Colonic mucosa (tissue), 4 donors: ENCODE measurements at places on chromosomes 7 and 10.

GRCh38 chr10:9743639-9744038 lies 1274.0 kb upstream of the CELF2 start:
- H3K4me1 ChIP-seq = no peaks in the 10 kb centered on the region
- no peak overlapping the region for H3K27ac ChIP-seq
- no peak overlapping the region for H3K4me3 ChIP-seq
- H3K36me3 ChIP-seq = no peaks in the 10 kb centered on the region

DNA sequence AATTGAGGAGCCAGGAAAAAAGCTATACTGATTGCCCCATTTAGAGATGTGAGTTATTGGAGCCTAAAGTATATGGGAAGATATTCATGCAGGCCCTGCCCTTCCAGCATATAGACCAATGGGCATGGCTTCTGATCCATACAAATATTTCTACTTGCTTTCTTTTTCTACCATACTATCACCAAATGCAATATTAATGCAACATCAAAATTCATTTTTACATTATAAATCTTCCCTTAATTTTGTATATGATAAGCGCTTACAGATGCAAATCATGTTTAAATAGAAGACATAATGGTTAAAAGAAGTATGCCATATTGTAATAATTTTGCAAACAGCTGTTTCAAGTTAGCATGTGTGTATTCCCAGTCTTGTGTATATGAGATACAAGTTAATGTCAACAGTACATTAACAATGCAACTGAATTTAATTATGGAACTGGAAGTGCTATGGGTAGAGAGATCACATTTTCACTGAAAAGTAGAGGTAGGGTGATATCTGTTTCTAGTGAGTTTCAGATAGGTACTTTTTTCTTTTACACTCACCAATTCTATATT lies 24.6 kb upstream of the WNT16 start:
- H3K27me3 ChIP-seq = no peaks in the 10 kb centered on the region
- no peak overlapping the region for H3K27ac ChIP-seq
- DNase-seq = no peak
- no peaks in the 10 kb centered on the region for H3K36me3 ChIP-seq

DNA sequence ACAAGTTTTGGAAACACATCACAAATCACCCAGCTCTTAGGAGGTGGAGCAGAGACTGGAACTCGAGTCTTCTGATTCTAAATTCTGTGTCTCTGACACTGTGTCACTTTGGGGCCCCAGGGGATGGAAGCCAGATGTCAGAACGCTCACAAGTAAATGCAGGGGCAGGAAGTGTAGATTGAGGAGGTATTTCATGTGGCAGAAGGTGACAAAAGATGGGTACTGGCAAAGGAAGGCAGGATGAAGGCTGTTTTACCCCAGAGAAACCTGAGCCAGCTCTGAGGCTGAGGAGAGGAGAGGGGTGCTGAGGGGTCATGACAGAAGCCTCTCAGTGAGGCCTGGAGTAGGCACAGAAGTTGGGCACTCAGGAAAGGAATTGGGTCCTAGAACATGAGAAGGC lies 6.0 kb upstream of the PURB start:
- no peaks in the 10 kb centered on the region for H3K27me3 ChIP-seq
- no peak for DNase-seq
- no peak overlapping the region for H3K27ac ChIP-seq
- peaks cover 4% of the 10 kb centered on the region for H3K4me1 ChIP-seq

DNA sequence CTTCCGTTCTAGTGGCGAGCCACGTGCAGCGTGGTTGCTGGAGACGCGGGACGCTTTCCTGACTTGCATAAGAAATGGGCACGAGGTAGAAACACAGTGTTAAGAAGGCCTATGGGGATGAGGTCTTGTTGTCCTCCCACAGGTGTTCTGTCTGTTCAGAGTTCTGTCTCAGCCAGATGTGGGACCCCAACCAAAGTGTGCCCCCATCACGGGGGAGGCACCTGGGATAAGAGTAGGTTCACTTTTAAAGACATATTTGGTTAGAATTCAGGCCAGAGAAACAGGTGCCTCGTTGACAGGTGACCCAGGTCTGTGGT lies 56.0 kb upstream of the PITRM1 start:
- no peak overlapping the region for H3K27ac ChIP-seq
- H3K27me3 ChIP-seq = no peaks in the 10 kb centered on the region
- H3K36me3 ChIP-seq = no peaks in the 10 kb centered on the region
- no peak for DNase-seq
- no peak overlapping the region for H3K4me3 ChIP-seq

- no peaks in the 10 kb centered on the region for H3K27me3 ChIP-seq
- no peaks in the 10 kb centered on the region for H3K36me3 ChIP-seq
- no peaks in the 10 kb centered on the region for H3K4me1 ChIP-seq
- H3K4me3 ChIP-seq = no peak overlapping the region
- DNase-seq = no peak
Observed at GRCh38 chr10:11886851-11887250, 63.7 kb downstream of the PROSER2 start.

- H3K4me1 ChIP-seq = no peaks in the 10 kb centered on the region
- DNase-seq = no peak
- no peaks in the 10 kb centered on the region for H3K36me3 ChIP-seq
- H3K27ac ChIP-seq = no peak overlapping the region
- H3K27me3 ChIP-seq = no peaks in the 10 kb centered on the region
Observed at GRCh38 chr10:21015851-21016250, 118.7 kb upstream of the NEBL start.
